Fibroblast of upper back skin (primary cell): ENCODE measurements at places on chromosomes 2 and 18.

GRCh38 chr2:38514603-38515154 is 88.0 kb downstream of the HNRNPLL start:
- DNase-seq: no peak

- no peak for DNase-seq
Measured at GRCh38 chr2:134148172-134148571, 105.7 kb upstream of the MGAT5 start.

- no peak for DNase-seq
Measured at GRCh38 chr2:205696331-205696926, 14.1 kb downstream of the NRP2 start.

DNA sequence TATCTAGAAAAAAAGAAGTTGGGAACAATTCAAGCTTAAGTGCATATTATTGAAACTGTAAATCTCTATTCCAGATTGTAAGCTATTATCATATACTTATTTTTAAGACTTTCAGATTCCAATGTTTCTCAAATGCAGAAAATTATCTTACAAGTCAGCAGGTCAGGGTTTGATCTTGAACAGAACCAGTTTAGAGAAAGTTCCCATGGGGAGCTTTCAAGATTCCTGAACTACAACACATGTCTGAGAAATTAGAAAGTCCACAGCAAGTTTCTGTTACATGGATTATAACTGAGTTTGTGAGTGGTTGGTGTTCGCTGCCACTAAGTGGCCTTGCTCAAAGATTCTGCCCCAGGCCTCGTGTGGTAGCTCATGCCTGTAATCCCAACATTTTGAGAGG is 31.6 kb upstream of the SP3 start:
- DNase-seq: no peak

GRCh38 chr2:10385501-10385900 is 62.6 kb downstream of the ODC1 start:
- peak; percentile 14 for DNase-seq

- no peak for DNase-seq
Measured at GRCh38 chr18:47346016-47346415, 94.6 kb upstream of the SKOR2 start.

GRCh38 chr2:127581516-127582490 is 46.3 kb downstream of the MYO7B start:
- no peak for DNase-seq

DNA sequence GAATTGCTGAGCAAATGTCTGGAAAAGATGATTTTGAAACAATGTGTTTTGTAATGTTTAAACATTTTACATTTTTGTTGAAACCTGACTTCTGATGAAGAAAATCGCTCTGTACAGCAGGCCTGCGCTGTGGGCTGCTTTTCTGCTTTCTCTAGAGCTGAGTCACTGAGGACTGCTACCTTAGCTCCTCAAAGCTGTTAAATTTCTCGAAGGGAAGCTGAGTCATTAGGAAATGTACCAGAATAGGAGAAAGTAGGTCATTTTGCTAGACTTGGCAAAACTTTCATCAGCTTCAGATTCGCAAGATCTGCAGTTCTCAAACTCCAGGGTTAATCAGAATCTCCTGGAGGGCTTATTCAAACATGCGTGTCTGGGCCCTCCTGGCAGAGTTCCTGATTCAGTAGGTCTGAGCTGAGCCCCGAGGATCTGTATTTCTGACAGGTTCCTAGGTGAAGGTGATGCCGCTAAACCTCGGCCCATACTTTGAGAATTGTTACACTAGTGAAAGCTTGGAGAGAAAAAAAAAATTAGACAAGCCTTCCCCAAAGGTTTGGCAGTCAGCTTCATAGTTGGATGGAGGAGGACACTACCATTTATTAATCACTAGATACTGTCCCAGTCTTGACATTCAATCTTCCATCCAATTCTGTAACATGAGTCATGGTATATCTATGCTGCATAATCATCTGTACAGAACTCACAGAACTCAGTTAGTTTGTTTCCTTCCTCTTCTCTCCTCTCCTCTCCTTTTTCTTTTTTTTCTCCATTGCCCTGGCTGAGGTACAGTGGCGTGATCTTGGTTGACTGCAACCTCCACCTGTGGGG is 297.6 kb downstream of the PARD3B start:
- peak; percentile 98 for DNase-seq

GRCh38 chr2:658426-658825 is 18.8 kb downstream of the TMEM18 start:
- DNase-seq: no peak

DNA sequence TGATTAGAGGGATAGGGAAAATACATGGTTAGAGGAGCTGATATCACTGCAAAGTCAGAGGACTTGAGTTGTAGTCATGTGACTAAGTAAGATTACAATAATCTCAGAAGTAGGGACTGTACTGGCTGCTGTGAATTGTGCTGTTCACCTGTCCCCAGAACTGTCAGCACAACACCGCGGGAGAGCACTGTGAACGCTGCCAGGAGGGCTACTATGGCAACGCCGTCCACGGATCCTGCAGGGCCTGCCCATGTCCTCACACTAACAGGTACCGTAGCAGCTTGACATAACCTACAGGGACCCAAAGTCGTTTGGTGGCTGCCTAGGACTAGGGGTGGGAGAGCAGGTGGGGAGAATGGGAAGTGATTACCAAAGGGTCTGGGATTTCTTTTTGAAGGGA is 132.8 kb upstream of the TTC39C start:
- DNase-seq: no peak

- DNase-seq: peak; percentile 52
Measured at GRCh38 chr2:119264781-119265692, 41.4 kb downstream of the STEAP3 start.

GRCh38 chr18:2723207-2723606 is 67.7 kb downstream of the SMCHD1 start:
- no peak for DNase-seq

- no peak for DNase-seq
Measured at GRCh38 chr18:75081486-75081885, 127.5 kb downstream of the PTGR3 start.

DNA sequence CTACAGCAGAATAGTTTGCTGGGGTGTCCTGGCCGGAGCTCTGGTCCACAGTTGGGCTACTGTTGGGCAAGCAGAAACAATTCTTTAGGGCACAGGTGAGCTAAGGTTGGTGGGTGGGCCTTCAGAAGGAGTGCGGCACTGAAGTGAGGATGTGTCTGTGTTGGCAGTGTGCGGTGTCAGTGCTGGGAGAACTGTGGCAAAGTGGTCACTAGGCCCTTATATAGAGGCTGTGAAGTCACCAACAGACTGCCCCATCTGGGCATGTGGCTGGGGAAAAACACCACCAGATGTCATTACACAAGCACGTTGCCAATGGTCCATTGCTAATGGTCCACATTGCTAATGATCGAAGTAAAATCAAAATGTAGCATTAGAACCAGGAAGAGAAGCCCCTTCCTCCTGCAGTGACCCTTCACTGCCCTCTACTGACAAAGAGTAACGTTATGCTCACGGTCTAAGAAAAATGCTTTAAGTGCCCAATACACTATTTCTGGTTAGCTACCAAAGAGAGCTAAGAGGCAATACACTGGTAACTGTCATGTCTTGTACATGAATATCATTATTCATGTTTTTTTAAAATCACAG is 21.3 kb downstream of the SCN1A start:
- DNase-seq: no peak

DNA sequence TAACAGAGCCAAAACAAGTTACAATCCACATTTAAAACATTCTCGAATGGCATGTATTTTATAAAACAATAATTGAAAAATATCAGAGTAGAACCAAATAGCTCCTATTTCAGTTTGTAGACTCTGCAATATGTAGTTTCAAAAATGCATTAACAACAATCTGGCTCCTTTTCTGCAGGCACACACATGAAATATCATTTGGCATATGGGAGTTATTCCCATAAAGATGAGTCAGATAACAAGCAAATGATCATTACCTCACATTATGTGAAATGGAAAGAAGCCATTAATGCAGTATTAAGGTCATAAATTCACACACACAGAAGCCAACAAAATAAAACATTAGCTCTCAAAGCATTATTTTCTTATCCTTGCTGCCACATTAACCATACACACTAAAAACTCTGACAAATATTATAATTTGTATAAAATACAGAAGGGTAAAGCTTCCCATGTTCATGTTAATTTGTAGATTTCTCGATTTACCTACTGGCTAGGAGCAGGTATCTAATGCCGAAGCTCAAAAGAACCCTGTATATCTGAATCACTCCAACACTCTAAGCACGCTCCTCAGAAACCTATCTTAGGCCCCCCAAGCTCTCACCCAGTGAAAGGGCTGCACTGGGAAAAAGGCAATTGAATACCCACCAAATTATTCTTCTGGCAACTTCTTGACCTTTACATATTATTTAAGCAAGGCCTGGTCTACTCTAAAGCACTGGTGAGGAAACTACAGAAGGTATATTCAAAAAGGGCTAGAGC is 13.8 kb downstream of the NBAS start:
- DNase-seq: peak; percentile 27

GRCh38 chr2:181471783-181472182 is 14.6 kb downstream of the ITGA4 start:
- no peak for DNase-seq

- DNase-seq: no peak
Measured at GRCh38 chr2:98299211-98299905, 46.9 kb upstream of the CNGA3 start.

DNA sequence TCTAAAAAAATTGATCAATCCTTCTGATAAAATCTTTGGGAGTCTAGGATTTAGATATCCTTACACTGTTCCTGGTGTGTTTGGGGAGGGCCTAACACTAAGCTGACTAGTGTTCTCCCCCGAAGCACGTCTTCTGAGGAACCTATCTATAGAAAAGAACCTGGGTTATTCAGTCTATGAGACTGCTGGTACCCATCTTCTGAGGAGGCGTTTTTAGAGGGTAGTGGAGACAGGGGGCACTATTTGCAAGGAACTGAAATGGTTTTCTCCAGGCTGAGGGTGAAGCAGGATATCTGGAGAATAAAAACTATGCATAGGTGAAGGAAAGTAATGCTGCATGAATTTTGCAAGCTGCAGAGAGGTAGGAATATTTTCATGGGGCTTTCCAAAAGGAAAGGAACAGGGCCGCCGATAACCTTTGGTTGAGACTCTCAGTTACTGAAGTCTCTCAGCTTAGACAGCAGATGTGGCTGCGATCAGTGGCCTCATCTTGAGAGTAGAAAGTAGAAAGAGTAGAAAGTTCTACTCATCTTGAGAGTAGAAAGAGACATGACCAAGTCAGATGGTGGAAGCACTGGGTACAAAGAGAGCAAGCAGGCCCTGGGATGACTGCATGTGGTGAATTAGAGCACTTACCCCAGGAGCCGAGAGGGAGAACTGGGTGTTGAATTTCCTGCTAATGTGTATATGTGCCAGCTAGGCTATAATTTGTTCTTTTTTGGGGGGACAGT is 31.8 kb upstream of the KCNE4 start:
- DNase-seq: no peak

DNA sequence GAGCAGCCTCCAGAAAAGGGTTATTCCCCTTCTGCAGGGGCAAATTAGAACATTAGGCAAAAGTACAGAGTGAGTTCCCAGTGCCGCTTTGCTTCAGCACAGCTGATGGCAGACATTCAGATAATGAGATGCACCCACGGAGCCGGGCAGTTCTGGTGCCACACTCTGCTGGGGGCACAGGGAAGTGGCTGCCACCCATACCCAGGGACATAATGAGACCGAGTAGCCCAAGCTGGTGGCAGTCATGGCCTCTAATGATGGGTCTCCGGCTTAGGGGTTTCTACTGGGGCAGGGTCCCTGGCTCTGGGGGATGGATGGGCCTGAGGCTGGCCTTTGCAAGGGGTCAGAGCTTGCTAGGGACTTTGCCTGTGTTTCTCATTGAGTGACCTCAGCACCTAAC is 26.2 kb downstream of the GLI2 start:
- DNase-seq: no peak

GRCh38 chr2:75074228-75074627 is 115.8 kb downstream of the POLE4 start:
- no peak for DNase-seq

DNA sequence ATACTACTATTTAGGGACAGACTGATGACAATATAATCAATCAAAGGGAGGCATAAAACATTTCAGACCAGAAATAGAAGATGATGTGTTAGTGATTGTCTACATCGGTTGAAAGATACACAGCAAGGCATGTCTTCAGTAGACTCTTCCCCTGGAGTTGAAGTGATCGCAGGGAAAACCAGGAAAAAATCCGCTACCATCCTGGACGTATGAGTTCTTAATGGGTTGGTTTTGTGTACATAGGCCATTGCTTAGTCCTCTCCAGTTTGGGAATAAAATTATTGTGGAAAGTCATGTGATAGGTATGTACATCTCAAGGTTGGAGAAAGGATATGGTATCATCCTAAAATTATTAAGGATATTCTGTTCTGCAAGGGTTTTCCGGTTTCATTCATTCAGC is 4.3 kb downstream of the APCDD1 start:
- DNase-seq: peak; percentile 60

GRCh38 chr2:122315306-122315705 is 559.9 kb downstream of the TSN start:
- no peak for DNase-seq

GRCh38 chr2:158809816-158810215 is 14.7 kb downstream of the DAPL1 start:
- no peak for DNase-seq

DNA sequence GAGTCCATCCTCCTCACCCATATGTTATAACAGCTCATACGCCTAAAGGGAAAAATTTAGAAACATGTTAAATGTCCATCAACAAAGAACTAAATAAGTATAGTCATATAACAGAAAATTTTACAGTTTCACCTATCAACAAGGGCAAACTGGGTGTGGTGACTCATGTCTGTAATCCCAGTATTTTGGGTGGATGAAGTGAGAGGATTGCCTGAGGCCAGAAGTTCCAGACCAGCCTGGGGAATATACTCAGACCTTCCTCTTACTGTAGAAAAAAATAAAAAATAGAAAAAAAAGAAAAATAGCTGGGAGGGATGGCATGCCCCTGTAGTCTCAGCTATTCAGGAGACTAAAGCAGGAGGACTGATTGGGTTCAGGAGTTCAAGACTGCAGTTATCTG is 48.3 kb upstream of the GULP1 start:
- DNase-seq: no peak

- DNase-seq: peak; percentile 46
Measured at GRCh38 chr2:71156573-71156972, 26.1 kb downstream of the MPHOSPH10 start.

- DNase-seq: no peak
Measured at GRCh38 chr2:60555783-60556139, 2.3 kb upstream of the BCL11A start.

DNA sequence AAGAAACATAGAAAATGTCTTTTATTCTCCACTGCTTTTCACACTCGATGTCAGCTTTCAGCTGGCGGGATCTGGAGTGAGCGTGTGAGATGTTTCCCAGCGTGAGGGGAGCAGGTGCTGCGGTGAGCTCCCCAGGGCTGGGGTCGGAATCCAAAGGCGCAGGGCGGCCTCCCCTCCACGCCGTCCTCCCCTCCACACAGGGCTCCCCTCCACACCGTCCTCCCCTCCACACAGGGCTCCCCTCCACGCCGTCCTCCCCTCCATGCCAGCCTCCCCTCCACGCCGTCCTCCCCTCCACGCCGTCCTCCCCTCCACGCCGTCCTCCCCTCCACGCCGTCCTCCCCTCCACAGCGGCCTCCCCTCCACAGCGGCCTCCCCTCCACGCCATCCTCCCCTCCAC is 26.9 kb upstream of the KCNG2 start:
- no peak for DNase-seq

GRCh38 chr2:240876035-240876474 is 7.4 kb downstream of the AGXT start:
- no peak for DNase-seq
